Activated naive CD4-positive, alpha-beta T cell (primary cell): ENCODE measurements at places on chromosomes 7 and 10.

DNA sequence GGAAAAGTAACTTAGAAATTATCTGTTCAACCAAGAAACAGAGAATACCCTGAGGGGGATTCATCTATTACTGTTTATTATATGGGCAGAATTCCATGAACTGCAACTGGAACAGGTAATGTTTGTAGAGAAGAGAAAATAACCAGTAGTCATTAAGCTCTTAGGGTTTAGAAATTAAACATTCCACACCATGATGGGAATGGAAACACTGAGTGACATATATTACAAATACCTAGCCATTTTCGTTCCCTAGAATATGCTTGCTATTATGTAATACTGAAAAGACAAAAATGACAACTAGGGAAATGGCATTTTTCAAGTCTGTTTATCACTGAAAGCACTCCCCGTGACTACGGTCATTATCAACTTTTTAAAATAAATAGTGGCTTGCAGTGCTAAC lies 1007.4 kb downstream of the GATA3 start:
- DNase-seq, result no peak

DNA sequence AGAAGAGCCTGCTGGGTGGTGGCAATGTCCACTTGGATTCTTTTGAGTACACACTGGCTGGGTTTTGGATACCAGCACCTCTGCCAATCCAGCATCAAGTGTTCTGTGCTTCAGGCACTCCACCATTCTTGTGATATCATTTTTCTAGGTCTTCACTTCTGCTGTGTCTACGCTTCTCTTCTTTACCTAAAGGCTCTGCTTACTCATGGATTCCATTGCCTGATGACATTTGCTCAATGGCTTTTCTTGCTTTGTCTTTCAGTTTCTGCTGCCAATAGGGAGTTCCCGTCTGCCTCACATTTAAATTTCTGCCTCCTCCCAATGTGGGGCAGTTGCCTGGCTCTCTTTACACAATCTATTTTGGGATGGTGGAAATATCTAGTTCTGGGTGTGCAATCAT lies 12.7 kb upstream of the PAPSS2 start:
- no peak for DNase-seq

- no peak for DNase-seq
Observed at GRCh38 chr7:4085937-4086691, 596.0 kb upstream of the FOXK1 start.

- no peak for DNase-seq
Observed at GRCh38 chr7:1691096-1691495, 21.0 kb downstream of the ELFN1 start.

DNA sequence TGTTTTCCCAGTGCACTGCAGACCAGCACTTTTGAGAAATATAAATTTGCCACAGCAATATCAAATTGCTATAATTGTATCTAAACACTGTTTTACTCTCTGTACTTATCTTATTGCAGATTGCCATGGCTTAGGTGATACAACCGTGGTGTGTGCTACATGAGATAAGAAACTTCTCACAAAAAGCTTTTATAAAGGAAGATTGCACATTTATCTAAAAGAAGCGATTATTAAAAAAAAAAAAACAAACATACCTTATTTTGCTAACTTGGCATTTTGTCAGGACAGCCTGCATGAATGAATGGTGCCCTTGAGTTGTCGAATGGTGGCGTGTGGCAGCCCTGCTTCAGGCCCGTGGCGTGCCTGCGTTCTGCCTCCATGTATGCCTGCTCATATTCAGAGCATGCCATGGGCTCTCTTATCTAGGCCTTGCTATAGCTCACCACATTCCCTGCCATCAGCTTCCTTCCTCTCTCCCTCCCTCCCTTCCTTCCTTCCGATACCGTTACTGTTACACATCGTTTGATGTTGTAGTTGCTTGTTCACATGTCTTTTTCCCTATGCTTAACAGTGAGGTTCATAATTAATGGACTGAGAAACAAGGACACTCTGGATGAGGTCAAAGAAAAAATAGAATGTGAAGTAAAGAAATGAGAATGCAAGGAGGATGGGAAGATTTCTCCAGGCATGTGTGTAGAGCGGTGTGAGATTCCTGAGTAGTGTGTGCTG lies 34.9 kb downstream of the PRKAR2B start:
- DNase-seq, result no peak

GRCh38 chr10:118163217-118163616 lies 116.5 kb upstream of the RAB11FIP2 start:
- no peak for DNase-seq

DNA sequence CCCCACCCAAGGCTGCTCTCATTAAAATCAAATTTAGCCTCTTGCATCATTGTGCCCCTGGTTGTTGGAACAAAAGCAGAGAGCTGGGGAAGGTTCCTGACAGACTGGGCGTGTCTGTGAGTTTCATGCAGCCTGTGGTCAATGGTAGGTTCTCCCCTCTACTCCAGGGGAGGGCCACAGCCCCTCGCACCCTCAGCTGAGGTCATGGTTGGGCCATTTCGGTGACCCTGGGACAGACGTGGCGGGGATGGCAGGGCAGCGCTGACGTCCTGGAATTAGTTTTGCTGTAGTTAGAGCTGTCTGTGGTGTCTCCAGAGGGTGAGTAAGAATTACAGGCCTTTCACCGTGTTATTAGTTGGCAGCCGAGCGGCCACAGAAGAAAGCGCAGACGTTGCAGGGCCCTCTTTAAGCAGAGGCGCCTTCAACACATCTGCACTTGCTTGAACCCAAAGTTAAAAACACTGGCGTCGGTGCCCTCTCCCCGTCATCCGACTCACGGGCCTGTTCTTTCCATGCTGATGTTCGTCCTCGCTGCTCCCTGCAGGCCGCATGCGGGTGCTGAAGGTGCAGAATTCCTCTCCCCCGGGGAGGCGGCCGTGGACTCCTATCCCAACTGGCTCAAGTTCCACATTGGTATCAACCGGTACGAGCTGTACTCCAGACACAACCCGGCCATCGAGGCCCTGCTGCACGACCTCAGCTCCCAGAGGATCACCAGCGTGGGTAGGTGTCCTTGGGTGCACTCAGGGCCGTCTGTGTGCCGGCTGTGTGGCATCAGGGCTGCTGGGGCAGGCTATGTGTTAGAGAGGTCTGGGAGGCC lies 2.8 kb downstream of the FAM20C start:
- no peak for DNase-seq

- no peak for DNase-seq
Observed at GRCh38 chr7:30437823-30438574, 40.6 kb downstream of the NOD1 start.

- DNase-seq, result no peak
Observed at GRCh38 chr7:4655311-4655710, 26.8 kb upstream of the FOXK1 start.

DNA sequence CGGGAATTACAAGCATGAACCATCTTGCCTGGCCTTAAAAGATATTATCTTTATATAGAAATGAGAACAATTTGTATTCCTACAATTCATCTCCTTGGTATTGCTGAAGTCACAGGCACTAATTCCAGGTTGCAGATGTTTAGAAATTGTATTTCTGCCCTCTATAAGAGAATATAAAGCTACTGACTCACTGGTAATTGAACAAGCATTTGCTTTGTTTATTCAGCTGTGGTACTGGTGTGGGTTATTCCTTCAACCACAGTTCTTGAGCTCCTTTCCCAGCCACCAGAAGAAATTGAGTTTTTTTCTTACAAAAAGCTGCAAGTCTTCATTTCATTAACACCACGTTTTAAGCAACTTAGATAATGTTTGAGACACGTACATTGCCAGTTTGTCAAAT lies 29.0 kb upstream of the MPP7 start:
- DNase-seq, result no peak

DNA sequence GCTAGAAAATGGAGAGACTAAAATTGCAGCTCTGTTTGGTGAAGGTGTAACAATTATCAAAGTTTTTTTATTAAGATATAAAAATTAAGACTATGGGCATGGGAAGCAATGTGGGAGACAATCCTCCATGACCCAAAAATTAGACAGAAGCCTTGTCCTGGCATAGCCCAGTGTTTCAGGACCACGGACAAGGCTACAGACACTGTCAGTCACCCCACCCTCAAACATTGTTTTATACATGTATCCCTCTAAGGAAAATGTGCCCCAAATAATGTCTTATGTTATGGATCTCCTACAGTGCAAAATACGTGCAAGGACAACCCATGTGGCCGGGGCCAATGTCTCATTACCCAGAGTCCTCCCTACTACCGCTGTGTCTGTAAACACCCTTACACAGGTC lies 24.0 kb downstream of the HABP2 start:
- DNase-seq, result no peak

- DNase-seq, result no peak
Observed at GRCh38 chr7:74032624-74033371, 4.8 kb downstream of the ELN start.

GRCh38 chr7:94633014-94633341 lies 23.0 kb downstream of the SGCE start:
- DNase-seq, result no peak

GRCh38 chr7:78716876-78717275 lies 736.6 kb downstream of the MAGI2 start:
- DNase-seq, result no peak
